AG09309 (cell line): ENCODE measurements at places on chromosomes 11 and 22.

DNA sequence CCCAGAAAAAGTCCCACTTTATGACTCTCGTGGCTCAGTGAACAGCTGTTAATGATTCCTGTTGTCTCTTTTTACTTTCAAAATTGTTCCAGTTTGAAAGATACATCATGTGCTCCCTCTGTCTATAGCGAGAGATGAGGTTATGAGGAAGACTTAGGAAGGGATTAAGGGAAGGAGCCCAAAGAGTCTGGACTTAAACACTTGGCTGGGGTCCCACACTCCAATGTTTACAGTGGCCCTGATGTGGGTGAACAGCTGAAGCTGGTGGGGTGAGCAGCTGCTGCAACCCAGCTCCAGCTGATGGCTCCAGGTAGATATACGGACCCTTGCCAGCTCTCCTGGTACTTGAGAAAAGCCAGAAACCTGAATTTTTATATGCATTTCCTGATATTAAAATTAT lies 84.5 kb upstream of the PLET1 start:
- no peak for DNase-seq

DNA sequence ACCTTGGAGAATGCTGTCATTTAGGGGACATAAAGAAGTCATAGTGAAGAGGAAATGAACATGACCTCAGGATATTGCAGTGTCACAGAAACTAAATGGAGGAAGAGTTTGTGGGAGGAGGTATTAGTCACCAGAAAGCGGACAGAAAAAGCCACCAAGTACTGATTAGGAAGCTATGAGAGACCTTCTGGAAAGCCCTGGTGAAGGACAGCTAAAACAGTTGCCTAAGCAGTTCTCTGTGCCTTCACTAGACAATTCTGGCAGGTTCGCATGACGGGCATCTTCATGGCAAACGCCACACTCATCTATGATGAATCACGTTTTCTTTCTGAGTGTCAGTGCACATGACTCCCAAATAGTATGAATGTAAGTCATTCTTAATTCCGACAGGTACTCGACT lies 325.8 kb downstream of the C11orf87 start:
- DNase-seq: no peak

DNA sequence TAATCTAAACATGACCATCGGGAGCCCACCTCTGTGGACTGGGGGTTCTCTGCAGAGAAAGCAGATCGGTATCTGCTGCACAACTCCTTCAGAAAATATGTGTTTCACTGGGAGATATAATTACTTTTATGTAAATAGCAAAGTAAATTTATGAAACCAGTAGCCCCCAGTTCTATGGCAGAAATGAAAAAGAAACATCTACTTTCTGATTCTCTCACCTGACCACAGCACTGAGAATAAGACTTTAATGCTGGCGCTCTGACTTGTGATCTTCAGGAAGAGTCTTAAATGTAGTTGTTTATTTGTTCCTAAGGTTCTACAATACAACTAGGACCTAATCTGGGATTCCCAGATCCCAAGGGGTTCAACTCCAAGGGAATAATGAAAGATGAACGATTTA lies 518.0 kb downstream of the DLG2 start:
- no peak for DNase-seq

GRCh38 chr22:41383085-41383484 lies 1.3 kb downstream of the TEF start:
- DNase-seq: no peak

DNA sequence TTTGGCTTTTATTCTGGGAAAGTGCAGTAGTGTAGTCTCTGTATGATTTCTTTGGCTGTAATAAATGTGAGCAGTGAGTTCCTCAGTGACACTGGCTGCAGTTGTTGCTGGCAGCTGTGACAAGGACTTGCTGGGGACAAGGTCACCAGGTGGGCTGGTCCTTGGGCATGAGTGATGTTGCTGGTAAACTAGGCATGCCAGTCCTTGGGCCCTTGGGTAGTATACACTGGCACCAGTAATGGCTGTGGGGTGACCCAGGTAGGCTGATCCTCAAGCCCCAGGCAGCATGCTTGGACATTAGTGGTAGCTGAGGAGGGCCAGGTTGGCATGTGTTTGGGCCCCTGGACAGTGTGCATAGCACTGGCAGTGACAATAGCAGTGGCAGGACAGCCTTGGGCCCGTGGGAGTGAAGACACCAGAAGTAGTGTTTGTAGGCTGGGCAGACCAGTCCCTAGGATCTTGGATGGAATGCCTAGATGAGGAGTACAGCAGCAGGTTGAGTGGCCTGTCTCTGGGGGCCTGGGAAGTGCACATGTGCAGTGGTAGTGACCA lies 164.3 kb downstream of the GUCY1A2 start:
- DNase-seq: no peak

DNA sequence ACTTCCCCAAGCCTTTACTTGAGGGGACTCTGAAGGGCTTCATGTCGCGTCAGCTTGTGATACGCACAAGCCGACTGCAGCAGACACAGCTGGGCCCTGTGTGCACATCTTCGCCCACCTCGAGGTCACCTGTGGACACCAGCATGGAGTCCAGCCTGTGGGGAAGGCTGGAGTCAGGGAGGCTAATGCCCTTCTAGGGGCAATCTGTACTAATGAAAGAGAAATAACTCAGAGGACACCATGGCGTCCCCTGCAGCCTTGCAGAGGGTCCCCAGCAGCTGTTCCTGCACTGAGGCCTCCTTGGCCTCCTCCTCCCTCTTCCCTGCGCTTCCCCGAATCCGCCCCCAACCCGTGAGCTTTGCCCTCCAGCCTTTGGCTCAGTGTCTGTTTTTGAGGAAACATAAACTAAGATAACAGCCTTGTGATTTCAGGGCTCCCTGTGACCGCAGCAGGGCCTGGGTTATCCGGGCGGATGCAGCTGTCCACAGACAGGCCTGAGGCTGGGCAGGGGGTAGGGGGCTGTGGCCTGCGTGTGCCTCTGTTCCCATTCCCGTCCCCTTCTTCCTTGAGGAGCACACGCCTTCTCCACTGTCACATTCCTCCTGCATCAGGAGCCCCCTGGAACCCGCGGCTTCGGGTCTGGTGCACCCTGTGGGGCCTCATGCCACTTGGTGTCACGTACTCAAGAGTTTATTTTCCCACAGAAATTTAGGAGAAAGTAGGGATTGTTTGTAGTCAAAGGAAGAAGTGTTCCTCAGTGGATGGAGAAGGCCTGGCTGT lies 25.0 kb downstream of the KRTAP5-5 start:
- DNase-seq: no peak

DNA sequence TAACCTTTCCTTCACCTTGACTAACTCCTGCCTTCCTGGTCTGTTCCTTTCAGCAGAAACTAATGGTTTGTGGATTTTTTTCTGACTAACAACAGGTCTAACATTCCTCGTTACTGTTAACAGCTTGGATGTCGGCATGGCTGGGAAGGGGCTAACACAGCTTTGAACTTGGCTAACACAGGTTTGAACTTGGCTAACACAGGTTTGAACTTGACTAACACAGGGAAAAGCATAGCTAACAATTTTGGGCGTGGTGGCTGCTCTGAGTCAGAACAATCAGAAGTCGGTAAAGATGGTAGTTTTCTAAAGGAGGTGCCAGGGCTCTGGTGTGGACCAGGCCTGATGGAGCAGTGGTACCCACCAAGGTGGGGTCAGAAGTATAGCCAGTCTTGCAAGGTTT lies 16.1 kb downstream of the MIAT start:
- no peak for DNase-seq

DNA sequence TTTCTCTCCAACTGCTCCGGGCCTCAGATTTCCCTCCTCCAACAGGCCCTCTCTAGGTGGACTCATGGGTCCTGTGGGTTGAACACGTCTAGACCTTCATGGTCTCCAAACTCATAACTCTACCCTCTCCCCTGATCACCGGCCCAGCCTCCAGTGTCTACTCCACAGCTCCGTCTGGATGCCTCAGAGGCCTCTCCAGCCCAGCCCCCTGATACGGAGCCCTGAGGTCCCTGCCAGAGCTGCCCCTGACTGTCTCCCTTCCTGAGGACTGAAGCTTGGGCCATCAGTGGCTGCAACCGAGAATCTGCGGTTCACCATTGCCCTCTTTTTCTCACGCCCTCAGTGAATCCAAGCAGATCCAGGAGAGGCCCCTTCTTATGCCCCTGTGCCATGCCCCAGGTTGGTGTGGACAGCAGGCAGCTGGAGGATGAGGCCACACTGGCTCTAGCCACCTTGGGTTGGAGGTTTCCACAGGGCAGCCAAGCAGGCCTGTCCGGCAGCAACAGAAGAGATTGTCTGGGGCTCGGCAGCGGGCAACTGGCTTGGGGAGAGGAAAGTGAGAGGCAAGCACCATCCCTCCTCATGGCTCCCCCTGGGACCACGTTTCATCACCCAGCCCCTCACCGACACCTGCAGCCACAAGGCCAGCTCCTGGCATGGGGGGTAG lies 104.6 kb upstream of the FGF3 start:
- DNase-seq: no peak

- DNase-seq: peak; percentile 99
Observed at GRCh38 chr11:122215244-122215992, 99.4 kb upstream of the BLID start.

DNA sequence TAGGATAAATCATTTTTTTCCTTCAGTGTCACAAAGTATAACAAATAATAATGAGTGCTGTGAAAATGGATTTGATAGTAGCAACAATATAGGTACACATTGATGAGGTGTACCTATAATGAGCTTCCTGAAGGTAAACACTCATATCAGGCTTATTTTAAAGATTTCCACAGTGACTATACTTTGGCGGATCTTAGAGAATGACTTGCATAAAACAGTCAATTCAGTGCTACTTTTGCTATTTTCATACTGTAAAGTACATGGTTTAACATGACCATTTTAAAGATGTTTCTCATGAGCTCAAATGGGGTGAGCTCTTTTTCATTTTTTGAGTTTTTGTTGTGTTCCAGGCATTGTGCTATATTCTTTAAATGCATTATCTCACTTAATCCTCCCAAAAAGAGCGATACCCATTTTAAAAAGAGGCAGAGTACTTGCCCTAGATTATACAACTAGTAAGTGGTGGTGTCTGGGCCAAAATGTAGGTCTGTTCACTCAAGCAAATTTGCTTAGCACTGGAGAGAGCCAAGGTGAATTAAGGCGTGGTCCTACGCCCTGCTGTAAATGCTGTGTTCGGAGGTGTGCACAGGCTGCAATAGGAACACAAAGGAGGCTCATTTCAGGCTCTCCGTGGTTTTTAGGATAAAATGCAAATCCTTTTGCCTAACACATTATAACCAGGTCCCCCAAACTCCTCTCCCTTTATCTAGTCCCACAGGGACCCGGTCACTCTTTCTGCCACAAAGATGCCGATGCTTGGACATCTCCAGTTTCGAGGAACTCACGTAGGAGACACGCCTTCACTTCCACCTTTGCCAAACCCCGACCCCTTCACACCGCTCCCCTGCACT lies 617 bp upstream of the ALKBH3 start:
- DNase-seq: no peak

DNA sequence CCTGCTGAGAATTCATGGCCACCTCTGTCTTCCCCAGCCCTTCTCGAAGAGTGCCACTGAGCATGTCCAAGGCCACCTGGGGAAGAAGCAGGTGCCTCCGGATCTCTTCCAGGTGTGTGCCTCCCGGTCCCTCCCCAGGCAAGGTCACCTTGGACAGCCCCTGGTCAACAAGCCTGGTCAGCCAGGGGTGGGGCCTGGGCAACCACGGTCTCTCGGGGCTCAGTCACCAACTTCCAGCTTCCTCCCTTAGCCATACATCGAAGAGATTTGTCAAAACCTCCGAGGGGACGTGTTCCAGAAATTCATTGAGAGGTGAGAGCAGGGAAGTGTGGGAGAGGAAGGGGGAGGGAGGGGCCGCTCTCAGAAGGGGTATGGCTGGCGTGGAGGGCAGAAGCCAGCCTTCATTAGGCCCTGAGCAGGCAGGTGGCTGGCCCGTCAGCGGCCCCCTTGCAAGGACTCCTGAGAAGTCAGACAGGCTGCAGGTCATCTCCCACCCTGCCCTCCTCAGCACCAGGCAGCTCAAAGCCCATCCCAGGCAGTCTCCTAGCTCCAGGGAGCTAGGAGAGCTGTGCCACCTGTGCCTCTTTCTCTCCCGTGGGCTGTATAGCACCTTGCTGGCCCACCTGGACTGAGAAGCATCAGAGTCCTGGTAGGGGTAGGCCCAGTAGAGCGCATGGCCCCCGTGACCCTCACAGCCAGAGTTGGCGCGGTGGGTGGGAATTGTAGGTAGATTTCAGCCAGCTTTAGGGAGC lies 9.3 kb upstream of the ANKRD13D start:
- DNase-seq: no peak

DNA sequence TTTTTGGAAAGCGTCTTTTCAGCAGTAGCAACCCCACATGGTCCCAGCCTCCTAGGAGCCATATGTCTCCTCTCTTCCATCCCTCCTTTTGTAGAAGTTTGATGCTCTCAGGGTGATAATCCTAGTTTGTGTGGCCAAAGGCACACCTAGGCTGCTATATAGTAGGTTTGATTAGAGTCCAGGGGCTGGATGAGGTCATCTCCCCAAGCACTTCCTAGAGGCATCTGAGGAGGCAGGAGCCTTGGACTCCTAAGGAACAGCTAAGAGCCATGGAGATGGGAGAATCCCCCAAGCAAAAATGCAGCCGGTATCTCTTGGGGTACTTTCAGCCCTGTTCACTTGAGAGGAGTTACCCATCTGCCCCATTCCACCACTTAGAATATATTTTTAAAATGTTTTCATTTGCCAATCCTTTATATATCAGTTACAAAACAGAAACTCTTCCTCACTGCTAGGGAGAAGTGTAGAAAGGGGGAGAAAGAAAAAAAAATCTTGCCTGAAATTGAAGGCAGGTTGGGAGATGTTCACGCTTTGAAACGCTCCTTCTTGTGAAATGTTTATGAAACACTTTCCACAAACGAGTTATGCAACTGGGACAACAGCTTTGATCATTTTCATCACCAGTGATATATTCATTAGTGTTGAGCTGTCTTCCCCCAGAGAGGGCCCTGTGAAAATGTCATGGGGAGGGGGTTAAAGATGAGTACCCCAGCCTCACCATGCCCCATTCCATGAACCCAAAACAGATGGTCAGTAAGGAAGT lies 31.9 kb upstream of the TLCD5 start:
- no peak for DNase-seq

GRCh38 chr11:73396251-73396930 lies 20.2 kb downstream of the RELT start:
- no peak for DNase-seq

GRCh38 chr11:13669544-13670488 lies 1.3 kb downstream of the FAR1 start:
- DNase-seq: no peak

DNA sequence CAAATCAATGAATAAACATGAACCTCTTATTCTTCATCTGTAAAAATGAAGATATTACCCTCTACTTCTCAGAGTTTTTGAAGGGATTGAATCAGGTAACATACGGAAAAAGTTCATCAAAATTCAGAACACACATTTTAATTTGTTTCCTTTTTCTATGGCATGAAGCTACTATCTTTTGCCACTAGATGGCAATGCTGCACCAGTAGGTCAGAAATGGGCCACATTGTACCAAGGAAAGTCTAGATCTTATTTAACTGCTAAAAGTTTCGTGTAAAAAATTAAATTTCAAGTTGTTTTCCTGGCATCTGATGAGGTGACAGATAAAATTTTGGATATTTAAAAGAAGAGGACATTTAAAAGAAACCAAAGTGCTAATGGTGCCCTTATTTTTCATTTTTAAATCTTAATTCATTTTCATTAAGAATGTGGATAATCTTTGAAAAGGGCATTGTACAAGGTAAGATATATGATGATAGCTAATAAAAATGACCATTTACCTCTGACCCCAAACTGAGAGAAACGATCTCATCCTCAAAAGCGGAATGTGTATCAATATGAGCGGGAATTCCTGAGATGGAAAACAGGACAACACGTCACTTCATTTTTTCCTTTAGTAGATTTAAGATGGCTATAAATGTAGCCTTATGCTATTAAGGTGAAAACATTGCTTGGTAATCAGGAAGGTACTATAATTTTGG lies 16.1 kb downstream of the ALKBH8 start:
- DNase-seq: no peak

- peak; percentile 39 for DNase-seq
Observed at GRCh38 chr22:48492366-48493320, 1335.0 kb downstream of the BRD1 start.
